ENCODE measurements at places on chromosomes 5 and 9.

- DNase-seq, result peak; percentile 38
Observed at GRCh38 chr5:130335117-130335516, 430.9 kb downstream of the CHSY3 start.

DNA sequence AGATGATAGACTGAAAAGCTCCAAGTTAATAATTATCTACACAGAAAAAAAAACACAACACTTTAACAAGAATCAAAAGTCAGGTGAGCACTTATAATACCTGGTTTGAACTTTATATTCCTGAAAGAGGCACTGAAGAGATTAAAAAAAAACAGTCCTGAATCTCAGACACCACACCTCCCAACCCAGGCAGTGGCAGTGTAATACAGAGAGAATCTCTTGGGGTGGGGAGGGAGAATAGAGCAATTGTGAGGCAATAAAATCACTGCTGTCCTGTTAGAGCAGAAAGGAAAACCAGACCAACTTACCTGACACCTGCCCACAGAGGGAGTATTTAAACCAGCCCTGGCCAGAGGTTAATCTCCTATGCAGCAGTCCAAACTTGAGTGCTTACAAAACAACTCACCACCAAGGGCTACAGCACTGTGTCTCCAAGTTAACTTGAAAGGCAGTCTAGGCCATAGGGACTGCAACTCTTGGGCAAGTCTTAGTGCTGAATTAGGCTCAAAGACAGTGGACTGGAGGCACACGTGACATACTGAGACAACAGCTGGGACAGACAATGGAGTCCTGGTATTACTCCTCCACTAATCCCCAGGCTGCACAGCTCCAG is 54.2 kb downstream of the SLCO4C1 start:
- DNase-seq, result no peak

GRCh38 chr5:73654171-73654811 is 28.3 kb downstream of the ARHGEF28 start:
- DNase-seq, result no peak

GRCh38 chr9:106843371-106843770 is 19.6 kb upstream of the ZNF462 start:
- DNase-seq, result no peak

GRCh38 chr9:114143234-114143633 is 12.1 kb upstream of the COL27A1 start:
- DNase-seq, result no peak

DNA sequence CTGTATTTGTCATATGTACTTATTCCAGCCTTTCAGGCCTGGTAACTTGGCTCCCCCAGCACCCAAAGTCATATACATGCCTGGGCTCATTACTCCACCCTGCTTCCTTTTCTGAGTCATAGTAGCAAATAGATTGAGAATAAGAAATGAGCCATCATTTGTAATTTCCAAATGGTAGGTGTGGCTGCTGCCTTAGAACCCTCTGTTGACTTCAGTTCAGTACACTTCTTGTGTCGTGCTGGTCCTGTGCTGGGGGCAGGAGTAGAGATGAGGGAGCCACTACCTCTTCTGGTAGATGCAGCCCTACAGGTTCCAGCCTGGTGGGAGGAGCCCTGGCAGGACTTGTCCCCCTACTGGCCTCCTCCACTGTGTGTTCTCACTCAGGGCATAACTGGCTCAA is 11.1 kb downstream of the GM2A start:
- DNase-seq, result peak; percentile 72

GRCh38 chr5:151155775-151156506 is 1.6 kb downstream of the ANXA6 start:
- DNase-seq, result peak; percentile 17

DNA sequence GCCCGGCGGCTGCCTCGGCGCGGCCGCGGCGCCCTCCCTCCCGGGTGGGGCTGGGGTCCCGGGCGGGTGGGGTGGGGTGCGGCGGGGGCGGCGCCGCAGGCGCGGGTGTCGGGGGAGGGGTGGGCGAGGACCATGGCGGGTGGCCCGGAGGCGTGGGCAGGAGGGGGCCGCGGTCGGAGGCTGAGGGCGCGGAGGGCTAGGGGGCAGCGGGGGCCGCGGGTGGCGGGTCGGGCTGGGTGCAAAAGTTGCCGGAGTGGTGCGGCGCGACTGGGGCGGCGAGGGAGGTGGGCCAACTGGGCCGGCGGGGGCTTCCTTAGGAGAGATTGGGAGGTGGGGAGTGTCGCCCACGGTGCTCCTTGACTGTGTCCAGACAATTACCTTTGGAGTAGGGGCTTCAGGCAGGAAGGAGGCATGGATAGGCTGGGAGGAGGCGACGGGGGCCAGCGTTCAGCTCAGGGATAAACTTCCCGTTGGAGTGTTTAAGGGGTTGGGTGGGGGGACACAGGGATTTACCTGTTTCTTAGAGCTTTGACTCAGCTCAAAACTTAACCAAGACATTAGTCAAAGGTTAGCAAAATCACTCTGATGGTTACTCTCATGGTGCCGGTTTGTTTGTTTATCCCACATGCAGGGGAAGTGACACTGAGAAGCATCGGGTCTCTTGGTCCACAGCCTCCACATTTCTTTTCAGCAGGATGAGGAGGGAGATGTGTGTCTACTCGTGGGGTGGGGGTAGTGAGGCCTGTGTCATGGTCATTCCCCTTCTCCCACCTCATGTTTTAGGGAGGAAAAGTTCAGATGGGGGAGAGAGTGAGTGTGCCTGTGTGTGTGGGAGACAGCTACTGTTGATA is 859 bp downstream of the CSNK1G3 start:
- peak; percentile 21 for DNase-seq

DNA sequence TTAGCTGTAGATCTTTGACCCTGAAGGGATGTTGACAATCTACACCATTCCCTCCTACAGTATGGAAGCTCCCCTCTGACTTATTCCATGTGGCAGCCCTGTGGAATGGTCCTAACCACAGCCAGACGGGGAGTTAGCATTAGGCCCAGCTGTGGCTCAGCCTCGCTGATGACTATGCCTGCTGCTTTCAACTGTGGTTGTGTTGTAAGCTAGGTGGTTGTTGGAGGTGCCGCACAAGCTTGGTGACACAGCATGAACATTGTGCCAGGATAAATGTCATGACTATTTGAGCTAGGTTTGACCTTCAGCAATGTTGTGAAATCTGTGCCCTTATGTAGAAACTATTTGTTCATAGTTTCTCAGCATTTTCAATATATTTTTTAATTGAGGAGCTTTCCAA is 40.6 kb downstream of the SGCD start:
- DNase-seq, result no peak

GRCh38 chr5:163586531-163586956 is 81.1 kb downstream of the MAT2B start:
- no peak for DNase-seq

DNA sequence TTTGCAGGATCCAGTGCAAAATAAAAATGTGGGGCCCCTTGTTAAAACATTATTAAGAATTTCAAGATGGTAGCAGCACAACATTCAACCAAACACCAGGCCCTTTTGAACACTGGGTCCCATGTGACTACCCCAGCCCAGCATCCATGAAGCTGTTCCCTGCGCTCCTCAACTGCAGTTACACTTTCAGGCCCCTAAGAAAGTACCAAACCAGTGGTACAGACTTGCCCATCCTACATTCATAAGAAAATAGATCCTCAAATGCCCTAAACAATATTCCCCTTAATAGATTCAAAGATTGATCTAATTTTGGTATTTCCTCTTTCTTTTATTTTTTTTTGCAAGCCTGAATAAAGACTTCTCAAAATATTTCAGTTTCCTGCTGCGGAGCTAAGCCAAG is 201.7 kb downstream of the EFNA5 start:
- DNase-seq, result no peak

DNA sequence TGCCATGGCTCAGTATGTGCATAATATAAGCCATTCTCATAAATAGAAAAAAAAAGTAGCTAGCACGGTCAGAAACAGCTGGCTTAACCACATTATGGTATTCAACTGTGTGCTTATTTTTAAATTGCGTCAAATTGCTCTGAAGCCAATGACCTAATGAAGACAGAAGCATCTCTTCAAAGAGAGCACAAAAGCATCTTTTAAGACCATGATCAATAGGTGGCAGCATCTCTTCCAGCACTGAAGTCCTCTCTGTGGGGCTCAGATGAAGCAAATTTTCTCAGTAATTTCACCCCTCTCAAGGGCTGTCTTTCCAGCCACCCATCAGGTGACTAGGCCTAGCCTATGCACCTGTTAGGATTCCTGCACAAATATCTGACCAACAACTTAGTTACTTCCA is 251.4 kb downstream of the GLIS3 start:
- DNase-seq, result no peak

GRCh38 chr5:117473165-117473564 is 898.5 kb upstream of the SEMA6A start:
- no peak for DNase-seq

GRCh38 chr9:105127863-105128220 is 116.6 kb upstream of the SLC44A1 start:
- DNase-seq, result peak; percentile 61

GRCh38 chr5:154523104-154523503 is 45.1 kb upstream of the HAND1 start:
- no peak for DNase-seq

GRCh38 chr9:13607481-13608441 is 328.3 kb upstream of the MPDZ start:
- no peak for DNase-seq

GRCh38 chr5:143174714-143175398 is 228.6 kb downstream of the NR3C1 start:
- DNase-seq, result no peak

GRCh38 chr5:133838286-133838685 is 130.1 kb downstream of the C5orf15 start:
- DNase-seq, result no peak

DNA sequence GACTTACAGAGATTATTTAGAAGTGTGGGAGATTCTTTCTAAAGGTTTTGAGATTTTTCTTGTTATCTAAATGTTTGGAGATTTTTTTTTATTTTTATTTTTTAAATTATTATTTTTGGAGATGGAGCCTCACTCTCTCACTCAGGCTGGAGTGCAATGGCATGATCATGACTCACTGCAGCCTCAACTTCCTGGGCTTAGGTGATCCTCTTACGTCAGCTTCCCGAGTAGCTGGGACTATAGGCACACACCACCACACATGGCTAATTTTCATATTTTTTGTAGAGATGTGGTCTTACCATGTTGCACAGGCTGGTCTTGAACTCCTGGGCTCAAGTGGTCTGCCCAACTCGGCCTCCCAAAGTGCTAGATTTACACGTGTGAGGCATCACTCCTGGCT is 694.5 kb downstream of the TLE1 start:
- DNase-seq, result peak; percentile 16

- no peak for DNase-seq
Observed at GRCh38 chr5:111266491-111266890, 42.3 kb downstream of the CAMK4 start.

DNA sequence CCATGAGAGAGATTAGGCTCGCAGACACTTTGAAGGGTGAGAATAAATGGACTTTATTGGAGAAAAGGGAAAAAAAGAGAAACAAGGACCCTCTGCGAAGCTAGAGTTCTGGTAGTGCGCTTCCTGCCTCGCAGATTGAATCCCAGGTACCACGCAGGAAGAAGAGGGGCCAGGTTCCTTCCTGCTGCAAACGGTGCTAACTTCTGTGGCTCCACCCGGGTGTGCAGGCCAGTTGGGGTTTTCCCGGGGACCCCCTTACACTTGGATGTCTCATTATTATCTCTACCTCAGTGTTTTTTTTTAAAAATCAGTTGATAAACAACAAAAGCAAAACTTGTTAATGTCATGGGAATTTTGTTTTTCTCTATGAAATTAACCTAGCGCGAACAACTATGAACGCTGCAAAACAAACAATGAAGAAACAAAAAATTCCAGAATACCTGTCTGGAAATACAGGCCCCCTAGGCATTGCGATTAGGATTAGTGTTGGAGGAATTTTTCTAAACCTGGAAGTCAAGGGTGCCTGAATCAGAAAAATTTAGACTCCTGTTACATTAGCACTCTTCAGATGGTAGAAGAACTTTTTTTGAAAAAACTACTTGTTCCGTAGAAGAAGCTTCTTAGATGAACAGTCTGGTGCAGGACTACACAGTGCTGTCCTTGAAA is 414.5 kb downstream of the MAN2A1 start:
- DNase-seq, result no peak

DNA sequence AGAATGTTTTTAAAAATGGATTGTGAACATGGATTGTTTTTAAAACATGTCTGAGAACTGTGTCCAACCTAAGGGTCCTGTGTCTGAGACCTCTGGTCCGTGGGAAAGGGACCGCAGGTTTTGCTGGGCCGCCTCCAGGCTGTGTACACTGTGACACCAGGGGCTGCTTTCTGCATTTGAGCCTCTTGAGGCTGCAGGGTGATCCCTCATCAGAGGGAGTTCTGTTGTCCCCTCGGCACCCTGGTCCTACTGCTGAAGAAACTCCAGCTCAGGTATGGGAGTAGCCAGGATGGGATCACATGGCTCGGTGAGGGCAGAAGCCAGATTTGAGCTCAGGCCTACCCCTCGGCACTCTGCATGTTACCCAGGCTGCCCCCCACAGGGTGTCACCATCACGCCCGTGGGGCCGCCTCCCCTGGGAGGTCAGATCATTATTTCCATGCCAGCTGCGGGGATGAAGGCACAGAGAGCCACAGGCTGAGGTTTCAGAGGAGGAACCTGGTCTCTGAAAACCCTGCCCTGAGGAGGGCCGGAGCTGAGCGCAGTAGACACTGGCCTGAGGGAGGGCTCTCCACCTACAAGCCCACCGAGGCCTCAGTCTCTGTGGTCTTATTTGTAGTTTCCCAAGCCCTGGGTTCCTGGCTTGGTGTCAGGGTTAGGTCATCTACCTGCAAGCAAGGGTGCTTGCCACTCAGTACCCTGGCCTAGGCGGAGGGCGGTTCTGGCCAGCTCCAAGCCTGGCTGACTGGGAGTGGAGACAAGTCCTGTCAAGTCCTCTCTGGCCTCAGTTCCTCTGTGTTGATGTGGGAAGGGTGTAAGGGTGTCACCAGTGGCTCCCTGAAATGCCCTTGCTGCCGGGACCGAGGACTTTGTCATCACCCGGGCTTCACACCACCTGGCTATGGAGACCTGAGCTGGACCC is 2.8 kb downstream of the PRR7 start:
- no peak for DNase-seq

DNA sequence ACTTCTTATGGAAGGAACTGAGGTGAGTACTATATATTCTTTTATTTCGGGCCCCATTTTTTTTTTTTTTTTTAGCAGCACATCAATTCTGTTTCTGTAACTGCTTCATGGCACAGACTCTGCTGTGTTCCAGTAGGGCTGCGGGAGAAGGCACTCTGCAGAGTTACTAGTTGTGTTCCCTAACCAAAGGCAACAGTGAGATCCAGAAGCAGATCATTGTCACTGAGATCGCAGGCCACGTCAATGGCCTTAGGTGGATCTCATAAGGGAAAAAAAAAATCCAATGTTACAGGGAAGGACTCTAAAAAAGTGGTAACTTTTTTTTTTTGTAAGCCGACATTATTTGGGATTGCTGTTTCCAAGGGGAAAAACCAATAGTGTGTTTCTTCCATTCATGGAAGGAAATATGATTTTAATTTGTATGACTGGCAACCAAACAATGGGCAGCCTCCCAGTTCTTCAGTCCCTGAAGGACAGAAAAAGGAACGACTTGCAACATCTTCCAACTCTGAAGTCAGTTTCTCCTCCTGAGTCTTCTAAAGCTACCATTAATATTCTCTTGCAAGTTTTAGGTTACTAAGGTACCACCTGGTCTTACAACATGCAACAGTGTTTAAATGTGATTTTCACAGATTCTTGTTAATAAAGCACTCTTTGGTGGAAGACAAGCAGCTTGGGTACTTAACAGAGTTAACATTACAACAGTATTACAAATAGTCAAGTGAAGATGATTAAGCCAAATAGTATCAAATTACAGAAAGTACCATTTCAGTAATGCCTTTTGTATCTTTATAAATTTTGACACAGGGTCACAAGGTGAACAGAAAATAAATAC is 52.8 kb downstream of the HABP4 start:
- no peak for DNase-seq

GRCh38 chr5:172453986-172454357 is 353 bp downstream of the SH3PXD2B start:
- DNase-seq, result peak; percentile 16

- DNase-seq, result no peak
Observed at GRCh38 chr9:110541950-110542349, 37.6 kb downstream of the SVEP1 start.

All from kidney capillary endothelial cell (primary cell).